ENCODE measurements at places on chromosomes 5 and 9. TPM values are rescaled to one million over a fixed set of nuclear protein-coding genes. Genes with fewer than 3 reads are reported as not detected.

Gene CMYA5
- total RNA-seq, result 0.29 TPM

Gene PRSS3
- total RNA-seq, result not detected

Gene CLIC3
- not detected for total RNA-seq

Gene OGN
- not detected for total RNA-seq

Gene PBX3
- total RNA-seq, result 12.5 TPM

Gene ADAMTS13
- total RNA-seq, result 0.40 TPM

Gene CCNO
- total RNA-seq, result 8.0 TPM

Gene GRXCR2
- not detected for total RNA-seq

Gene IFNA10
- not detected for total RNA-seq

Gene DIRAS2
- total RNA-seq, result 0.59 TPM

Gene SLC6A7
- total RNA-seq, result 1.6 TPM

Gene NXNL2
- total RNA-seq, result not detected

Gene PCDHB14
- 2.7 TPM for total RNA-seq

Data from NCI-H460 (cell line).